SW 1271 (cell line): ENCODE measurements at places on chromosomes 2 and 18.

- no peak for DNase-seq
These were observed 50.0 kb upstream of the ACYP2 start for GRCh38 chr2:54065411-54065810.

DNA sequence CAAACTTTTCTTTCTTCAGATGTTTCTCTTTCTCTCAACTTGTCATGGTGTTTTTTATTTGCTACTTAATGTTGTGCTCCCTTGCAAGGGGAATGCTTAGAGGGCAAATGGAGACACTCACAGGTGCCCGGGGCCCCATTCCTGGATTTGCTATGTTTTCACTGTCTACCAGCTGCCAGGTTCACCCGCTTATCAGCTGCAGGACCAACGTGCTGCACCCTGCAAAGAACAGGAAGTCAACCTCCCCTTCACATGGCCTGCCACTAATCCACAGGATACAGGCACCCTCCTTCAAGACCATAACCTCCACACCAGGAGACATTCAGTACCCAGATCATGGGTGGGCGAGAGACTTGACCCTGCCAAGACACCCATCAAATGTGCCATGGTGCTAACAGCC lies 237.6 kb upstream of the STON1 start:
- no peak for DNase-seq

- DNase-seq: no peak
These were observed 441.2 kb upstream of the DSEL start for GRCh38 chr18:67957684-67958083.

DNA sequence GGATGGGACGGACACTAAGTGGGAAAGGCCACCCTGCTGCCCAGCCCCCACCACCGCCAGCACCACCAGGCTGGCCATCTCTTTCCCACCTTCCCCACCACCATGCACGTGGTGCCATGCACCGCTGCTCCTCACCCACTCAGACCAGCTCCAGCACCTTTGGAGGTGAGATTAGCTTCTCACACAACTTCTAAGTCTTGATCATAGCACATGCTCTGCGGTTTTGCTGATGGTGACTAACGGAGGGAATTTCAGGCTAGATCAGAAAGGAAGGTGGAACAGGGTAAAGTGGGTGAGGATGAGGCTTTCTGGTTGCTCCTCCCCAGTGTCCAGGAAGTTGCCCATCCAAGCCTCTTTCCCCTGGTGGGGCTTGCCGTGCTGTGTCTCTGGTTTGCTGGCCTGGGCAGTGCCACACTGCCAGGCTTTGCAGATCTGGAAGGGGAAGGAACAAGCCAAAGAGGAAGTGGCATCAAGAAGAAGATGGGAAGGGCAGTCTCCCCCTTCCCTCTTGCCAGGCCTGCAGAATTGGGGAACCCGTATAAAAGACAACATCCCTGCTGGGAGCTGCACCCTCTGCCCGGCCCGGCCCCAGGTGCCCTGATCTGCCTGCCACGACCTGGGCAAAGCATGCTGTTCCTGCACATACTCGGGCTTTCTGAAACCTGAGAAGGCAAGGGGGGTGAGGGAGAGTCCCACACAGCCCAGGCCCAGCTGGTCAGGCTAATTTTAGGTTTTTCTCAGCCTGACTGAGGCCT lies 44.3 kb upstream of the CAB39 start:
- no peak for DNase-seq

- no peak for DNase-seq
These were observed 24.9 kb upstream of the RMND5A start for GRCh38 chr2:86695053-86695691.

GRCh38 chr18:54859667-54860421 lies 31.6 kb downstream of the RAB27B start:
- no peak for DNase-seq
